ENCODE measurements at places on chromosomes 1 and 21.

- no peak for DNase-seq
Observed at GRCh38 chr21:31952828-31953227, 80.0 kb downstream of the HUNK start.

- DNase-seq = no peak
Observed at GRCh38 chr1:3831689-3832088, 25.3 kb downstream of the CEP104 start.

DNA sequence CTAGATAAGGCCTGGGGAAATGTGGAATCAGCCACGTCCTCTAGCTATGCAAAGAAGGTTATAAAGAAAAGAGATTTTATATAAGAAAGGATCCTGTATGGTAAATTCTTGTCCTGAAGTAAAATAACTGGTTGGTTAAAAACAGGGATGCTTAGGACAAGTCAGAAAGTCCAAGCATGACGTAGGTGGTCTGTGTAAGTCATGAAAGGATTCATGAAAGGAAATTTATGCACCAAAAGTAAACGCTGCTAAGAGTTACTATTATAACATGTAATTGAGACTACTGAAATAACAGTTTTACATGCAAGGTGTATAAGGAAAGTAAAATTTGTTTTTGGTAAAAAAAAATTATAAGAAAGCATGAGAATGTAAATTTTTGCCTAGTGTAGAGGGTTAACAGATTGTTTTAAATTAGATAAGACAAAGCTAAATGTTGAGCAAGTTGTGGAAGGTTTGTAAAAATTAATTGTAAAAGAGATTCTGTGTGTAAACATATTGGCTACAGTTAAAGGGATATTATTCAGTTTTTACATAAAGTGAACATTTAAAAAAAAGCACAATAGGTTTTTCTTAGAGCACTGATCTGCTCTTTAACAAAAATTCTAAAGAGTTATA, 43.9 kb downstream of the PIGK start:
- no peak for DNase-seq

GRCh38 chr1:11746092-11746491, 10.2 kb downstream of the AGTRAP start:
- DNase-seq = no peak

DNA sequence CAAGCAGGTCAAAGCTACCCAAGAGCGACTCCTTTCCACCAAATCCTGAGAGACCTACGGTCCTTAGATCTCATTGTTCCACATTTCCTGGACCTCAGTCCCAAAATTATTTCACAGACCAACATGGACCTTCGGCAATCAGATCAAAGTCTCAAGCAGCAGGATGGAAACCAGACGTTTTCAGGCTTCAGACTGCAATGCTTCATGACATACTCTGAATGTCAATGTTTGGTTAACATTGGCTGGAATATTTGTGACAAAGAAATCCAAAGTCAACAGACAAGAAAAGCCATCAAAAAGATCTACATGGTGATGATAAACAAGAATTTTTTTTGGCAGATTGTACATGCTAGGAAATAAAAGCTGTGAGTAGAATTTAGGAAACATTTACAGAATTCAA, 1057.3 kb downstream of the ADGRL2 start:
- DNase-seq = no peak

- no peak for DNase-seq
Observed at GRCh38 chr1:33007190-33008050, 29.3 kb downstream of the AK2 start.

GRCh38 chr1:53871221-53871620, 18.4 kb downstream of the YIPF1 start:
- no peak for DNase-seq

DNA sequence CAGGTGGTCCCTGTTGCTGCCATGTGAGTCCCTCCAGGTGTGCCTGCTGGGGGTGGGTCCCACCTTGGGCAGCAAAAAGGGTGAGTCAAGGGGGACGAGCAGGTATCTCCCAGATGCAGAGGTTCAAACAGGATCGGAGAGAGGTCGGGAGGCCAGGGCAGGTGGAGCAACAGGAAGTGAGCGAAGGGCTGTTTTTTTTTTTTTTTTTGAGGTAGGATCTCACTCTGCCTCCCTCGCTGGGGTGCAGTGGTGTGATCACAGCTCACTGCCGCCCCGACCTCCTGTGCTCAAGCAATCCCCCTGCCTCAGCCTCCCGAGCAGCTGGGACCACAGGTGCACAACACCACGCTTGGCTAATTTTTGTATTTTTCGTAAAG, 39.4 kb downstream of the SLC2A7 start:
- DNase-seq = no peak

GRCh38 chr1:1938613-1939295, 19.7 kb upstream of the TMEM52 start:
- DNase-seq = no peak

- peak; percentile 43 for DNase-seq
Observed at GRCh38 chr1:160779626-160780397, 16.2 kb upstream of the LY9 start.

DNA sequence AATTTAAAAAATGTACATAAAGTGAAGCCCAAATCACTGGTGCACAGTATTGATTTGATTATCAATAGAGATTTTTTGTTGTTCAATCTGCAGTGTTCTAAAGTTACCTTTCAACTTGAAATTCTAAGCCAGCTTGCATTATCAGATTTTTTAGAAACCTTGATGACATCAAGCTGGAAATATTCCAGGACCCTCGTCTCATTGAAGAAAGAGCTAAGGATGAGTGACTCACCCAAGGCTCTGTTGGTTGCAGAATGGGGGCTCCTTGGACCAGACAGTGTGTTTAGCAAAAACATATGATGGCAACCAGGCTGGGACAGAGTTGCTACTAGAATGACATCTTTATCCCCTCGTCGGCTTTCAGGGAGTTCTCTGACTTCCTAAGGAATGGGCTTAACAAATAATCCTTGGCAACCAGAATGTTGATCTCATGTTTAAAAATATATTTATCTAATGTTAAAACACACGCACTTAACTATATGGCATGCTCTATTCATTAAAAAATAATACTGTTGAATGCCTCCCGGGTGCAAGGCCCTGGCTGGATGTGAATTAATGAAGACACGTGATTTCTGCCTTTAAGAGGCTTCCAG, 79.7 kb downstream of the RUNX3 start:
- DNase-seq = no peak

- no peak for DNase-seq
Observed at GRCh38 chr1:83932693-83933092, 66.2 kb downstream of the TTLL7 start.
